Epithelial cell of proximal tubule (primary cell): ENCODE measurements at places on chromosomes 2 and 18. TPM values are rescaled to one million over a fixed set of nuclear protein-coding genes. Genes with fewer than 3 reads are reported as not detected.

- DNase-seq: no peak
These were observed 469.3 kb downstream of the PLCL1 start for GRCh38 chr2:198273660-198274059.

The SNORC gene
- 1.2 and 5.0 TPM in 2 replicates for total RNA-seq

GRCh38 chr2:59691518-59692190, 861.8 kb downstream of the BCL11A start:
- no peak for DNase-seq

The ALPI gene
- total RNA-seq: not detected in 2 replicates

DNA sequence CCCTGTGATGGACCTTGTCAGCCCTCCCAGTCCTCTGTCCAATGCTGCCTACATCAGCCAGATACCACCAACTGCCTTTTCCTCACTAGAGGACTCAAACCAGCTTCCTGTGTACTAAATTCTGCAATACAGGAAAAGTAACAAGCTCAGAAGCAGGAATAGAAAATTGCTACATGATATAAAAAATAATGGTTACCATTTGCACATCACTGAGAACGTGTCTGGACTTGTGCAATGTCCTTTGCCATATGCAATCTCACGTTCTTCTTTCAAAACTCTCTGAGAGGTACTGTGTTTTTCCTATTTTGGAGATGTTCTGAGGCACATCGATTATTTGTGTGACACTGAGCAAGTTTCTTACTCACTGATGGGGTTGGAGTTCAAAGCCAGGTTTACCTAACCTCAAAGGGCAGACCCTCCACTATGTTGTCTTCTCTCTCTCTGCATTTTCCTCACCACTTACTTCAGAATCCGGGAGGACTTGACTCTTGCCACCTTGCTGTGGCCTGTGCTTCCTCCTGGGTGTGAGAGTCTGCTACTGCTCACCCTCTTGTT, 12.1 kb downstream of the UPP2 start:
- no peak for DNase-seq
